Mammary epithelial cell (primary cell): ENCODE measurements at places on chromosomes 16 and 17. TPM values are rescaled to one million over a fixed set of nuclear protein-coding genes. Genes with fewer than 3 reads are reported as not detected.
A peak's percentile ranks its signal among the peaks of the same experiment; 100 is the strongest.

ACSM2A gene
- total RNA-seq = not detected in 2 replicates

GRCh38 chr16:69107316-69107962 lies 2.0 kb downstream of the HAS3 start:
- DNase-seq = peak; percentile 52

DNA sequence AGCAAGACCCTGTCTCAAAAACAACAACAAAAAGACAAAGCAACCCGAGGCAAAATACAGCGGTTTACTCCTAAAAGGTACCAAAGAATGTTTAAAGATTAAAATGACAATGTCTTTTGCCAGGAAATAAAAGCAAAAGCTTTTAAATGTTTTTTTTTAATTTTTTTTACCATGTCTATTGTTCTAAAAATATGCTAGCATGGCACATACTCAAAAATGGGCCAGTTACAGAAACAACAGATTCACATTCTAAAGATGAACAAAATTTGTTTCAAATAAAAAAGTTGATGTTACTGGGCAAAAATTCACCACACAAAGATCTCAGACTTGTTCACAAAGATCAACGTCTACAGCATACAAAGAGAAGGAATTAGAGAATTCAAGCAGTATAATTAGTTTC lies 41.1 kb downstream of the CACNG1 start:
- DNase-seq = no peak

GRCh38 chr16:85445779-85446222 lies 167.3 kb upstream of the GSE1 start:
- DNase-seq = no peak

GRCh38 chr17:21134559-21134958 lies 7.8 kb downstream of the DHRS7B start:
- DNase-seq = no peak
